M059J (cell line): ENCODE measurements at places on chromosomes 1 and 21.

DNA sequence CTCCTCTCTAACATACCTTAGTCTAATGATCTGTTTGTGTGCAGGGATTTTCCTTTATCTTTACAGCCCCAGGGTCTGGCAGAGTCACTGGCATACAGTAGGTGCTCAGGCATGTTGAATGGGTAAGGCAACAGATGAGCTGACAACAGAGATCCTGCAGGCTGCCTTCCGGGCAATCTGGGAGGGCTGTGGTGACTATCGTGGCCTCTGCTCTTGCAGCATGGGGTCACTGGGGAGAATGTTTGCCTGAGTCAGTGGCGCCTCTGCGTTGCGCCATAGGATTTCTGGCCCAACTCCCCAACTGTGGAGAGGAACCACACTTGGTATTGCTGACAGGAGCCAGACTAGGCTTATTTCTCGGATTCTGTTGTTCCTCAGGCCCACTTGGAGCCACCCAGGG is 93.8 kb downstream of the LAMC2 start:
- peak; percentile 98 for DNase-seq

DNA sequence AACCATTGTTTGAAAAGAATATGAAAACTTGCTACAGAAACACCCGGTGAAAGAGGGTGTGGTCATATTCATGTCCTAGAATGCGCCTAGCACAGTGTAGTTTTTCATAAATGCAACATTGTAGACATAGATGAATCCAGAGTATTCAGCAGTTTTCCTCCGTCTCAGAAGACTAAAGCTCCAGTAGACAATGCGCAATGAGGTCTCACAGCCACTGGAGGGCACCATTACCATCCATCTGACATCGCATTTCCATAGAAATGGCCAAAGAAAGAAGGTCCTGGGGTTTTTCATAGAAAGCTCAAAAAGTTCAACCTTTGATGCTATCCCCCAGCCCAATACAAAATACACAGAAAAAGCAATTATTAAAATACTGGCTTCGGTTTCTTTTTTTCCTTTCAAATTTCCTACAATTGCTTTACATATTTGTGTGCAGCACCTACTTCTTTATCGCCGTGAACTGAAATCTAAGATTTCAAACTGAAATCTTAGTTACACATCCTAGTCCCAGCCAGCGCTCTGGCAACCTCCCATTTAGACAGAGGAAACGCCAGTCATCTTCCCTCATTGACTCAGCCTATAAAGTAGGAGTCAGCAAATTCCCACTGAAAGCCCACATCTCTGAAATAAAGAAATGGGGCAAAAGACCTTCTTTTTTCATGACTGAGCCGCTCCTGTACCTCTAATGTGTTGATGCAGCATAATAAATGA is 3.9 kb upstream of the CD58 start:
- DNase-seq, result peak; percentile 73

DNA sequence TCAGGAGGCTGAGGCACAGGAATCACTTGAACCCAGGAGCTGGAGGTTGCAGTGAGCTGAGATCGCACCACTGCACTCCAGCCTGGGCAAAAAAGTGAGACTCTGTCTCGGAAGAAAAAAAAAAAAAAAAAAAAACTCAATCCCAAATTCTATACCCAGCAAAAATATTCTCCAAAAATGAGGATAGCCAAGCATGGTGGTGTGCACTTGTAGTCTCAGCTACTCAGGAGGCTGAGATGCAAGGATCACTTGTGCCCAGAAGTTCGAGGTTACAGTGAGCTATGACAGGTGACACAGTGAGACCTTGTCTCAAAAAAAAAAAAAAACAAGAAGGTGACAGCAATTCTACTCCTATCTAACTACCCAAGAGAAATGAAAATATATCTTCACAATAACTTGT is 6.4 kb downstream of the TMEM50B start:
- DNase-seq, result no peak

- DNase-seq, result no peak
These were observed 277.1 kb downstream of the ST6GALNAC3 start for GRCh38 chr1:76351655-76352054.
